NCI-H510A (cell line): ENCODE measurements at places on chromosomes 3 and 15.

- no peak for DNase-seq
These were observed 262.1 kb downstream of the NAALADL2 start for GRCh38 chr3:175121225-175121624.

DNA sequence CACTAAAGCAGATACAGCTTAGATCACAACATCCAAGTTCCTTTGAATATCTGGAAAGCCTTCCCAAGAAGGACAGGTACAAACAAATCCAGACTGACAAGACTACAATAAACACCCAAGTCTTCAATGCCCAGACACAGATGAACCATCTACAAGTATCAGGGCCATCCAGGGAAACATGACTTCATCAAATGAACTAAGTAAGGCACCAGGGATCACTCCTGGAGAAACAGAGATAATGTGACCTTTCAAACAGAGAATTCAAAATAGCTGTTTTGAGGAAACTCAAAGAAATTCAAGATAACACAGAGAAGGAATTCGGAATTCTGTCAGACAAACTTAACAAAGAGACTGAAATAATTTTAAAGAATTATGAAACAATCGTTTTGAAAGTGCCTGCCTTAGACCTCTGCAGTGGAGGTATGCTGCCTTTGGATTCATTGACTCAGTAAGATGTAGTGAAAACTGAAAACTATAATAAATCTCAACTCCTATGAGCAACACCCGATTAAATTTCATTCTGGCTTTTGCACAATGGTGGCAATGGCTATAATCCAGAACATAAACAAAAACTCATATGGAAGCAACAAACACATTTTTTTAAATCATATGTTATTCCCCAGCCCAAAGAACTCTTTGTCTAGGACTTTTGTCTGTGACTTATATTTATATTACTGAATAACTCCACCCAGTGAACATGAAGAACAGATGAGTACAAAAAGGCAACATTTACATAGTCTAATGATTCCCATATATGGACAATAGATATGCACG is 12.6 kb upstream of the COL8A1 start:
- DNase-seq, result no peak

DNA sequence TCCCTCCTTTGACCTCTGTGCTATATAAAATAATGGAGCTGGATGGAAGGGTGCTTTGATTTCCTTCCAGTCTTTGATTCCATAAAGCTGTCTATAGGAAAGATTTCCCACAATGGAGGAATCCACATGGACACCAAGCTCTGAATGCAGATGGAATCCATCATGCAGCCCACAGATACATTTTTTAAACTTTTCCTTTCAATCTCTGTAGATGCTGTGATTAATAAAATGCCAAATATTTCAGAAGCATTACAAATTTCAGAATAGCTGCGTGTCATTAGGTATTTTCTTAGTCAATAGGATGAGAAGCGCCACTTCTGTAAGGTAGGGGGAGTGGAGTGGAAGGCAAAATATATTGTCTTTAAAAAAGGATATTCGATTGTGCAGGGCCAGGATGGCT is 489.0 kb downstream of the NTRK3 start:
- DNase-seq, result no peak

DNA sequence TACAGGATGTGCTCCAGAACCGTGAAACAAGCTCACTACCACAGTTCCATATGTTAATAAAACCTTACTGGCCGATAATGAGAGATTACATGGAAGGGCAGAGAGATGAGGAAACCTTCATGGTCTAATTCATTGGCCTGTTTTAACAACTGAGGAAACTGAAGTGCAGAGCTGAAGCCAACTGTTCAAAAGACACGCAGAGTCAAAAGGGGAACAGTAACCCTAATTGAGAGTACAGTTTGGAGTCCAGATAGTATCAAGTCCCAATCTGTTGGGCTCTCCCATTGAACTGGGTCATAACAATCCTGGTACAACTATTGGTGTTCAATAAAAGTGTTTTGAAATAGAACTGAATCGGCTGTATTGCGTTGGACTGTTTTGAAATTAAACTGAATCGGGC is 69.6 kb downstream of the SLC12A8 start:
- no peak for DNase-seq

DNA sequence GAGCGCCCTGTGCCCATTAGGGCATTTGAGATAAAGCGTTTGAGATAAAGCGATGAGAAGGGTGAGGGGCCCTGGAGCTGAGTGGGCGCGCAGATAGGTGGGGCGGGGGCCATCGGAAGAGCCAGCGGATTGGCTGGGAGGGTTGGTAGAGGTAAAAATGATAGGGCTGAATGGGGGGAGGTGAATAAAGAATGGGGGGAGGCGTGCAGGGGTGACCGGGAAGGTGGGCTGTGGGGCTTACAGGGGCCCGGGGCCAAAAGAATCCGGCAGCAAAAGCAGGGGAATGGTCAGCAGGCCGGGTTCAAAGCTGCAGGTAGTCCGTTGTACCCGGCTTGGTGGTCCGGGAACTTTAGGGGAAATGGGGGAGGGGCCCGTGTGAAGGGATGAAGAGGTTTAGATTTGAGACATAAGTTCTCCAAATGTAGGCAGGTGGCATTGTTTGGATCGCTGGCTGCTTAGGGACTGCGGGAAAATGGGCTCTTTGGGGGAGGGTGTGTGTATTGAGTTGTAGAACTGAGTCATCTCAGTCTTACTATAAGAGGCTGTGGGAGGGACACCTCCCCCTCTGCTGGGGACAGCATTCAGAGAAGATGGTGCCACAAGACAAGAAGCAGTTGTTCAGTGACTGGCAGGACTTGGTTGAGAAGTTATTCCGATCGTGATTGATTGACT is 610 bp downstream of the ARID3B start:
- DNase-seq, result no peak

DNA sequence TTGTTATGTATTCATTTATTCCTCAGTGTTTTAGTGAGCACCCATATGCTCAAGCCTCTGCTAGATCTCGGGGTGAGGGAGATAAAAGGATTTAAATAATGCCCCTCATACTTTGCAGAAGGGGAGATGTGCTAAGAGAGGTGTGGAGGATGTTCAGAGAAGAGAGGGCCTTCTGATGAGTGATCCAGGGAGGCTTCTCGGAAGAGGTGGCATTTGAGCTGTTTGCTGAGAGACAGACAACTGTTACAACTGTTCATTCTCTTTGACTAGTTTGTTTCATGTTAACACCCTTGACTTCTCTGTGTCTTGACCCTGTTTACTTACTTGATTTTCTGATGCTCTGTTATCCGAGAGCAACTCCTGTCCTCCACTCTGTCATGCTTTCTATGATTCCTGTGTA is 34.5 kb downstream of the MFSD1 start:
- no peak for DNase-seq

DNA sequence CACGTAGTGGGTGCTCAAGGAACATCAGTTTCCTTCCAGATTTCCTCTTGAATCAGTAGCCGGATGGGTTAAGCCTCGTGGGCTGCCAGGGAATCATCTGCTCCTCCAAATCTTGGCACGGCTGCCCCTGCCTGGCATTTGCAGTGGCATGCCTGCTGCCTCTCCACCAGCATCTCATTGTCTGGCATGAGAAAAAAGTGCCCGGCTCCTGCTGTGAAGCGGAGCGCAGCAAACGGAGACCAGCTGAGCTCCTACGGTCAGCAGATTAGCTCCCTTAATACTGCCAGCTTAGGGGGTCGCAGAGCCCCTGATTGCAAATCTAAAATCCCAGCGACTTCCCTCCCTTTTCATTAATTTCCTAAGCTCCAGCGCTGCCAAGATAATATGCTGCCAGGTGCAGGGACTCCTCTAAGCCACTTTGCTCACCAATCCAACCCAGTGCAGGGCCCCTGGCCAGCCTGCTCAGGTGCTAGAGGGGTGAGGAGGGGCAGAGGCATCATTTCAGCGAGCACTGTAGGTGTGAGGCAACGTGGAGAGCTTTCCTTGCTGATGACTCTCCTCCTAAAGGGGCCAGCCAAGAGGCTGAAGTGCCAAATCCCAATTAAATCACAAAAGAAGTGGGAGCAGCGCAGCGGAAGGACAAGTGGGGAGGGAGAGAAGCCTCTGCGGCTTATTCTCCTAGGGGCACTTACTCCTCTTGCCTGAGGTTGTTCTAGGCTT is 49.6 kb upstream of the ST8SIA2 start:
- peak; percentile 9 for DNase-seq

GRCh38 chr15:80070840-80071239 is 11.4 kb downstream of the ZFAND6 start:
- no peak for DNase-seq

GRCh38 chr15:84894736-84895425 is 10.4 kb downstream of the SLC28A1 start:
- no peak for DNase-seq

DNA sequence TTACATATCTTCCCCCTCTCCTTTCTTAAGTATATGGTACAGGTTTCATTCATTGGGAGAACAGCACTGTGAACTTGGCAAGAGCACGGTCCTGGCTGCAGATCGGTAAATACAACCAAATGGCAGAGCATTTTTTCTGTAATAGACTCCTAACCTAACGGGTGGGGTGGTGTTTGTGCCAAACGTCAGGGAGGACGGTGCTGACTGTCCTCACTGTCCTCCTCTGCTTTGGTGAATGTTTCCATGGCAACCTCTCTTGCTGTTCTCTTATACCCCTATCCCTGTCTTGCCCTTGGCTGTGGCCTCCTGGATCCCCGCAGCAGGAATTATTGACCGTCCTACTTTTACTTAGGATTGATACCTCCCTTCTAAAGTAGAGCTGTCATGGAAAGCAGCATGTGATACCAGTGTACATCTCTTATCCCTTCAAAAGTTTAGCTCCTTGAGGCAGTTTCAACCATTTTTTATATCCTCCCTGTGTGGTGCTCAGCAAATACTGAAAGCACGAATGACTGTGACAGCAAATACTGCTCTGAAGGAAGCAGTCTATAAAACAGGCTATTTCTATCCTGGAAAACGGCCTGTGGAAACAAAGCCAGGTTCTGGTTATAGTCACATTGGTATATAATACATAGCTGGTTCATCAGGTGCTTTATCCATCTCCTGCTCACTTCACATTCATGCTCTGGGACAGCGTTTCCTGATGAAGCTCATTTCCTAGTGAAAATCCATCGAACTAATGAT is 275.4 kb upstream of the C2CD4B start:
- DNase-seq, result no peak

DNA sequence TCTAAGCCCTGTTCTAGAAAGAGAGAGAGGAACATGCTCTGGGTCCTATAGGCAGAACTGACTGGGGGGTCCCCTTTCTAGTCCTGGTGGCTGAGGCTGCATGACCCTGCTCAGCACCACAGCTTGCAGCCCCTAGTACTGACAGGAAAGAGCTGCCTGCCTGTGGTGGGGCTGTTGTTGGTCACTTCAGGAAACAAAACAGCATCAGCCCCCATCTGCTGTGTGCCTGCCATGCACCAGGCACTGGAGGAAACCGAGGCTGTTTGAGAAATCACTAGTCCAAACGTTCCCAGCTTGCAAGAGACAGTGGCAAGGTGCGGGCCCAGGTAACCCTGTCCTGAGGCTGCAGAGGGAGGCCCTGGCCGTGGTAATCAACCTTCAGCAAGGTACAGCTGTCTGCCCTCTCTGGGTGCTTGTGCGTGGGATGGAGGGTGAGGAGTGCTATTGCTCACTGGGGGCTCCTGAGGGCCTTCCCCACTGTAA is 90.6 kb downstream of the IQSEC1 start:
- no peak for DNase-seq

DNA sequence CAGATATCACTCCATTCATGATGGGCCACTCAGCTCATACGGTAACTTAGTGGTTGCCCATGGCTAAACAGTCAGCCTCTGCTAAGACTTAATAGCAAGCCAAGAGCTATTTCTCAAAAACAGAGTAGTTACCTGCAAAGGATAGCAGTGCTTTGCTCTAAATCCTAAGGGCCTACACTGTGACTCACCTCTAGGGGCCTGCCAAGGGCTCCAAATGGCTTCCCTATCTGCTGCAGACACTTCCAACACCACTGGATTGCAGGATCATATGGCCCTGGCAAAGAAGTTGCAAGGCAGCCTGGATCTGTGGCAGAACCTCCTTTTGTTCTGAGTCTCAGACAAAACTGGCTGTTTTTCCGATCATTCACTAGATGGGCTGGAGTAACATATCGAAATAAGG is 17.8 kb downstream of the CGGBP1 start:
- no peak for DNase-seq

GRCh38 chr15:67584157-67584556 is 41.7 kb downstream of the MAP2K5 start:
- no peak for DNase-seq

GRCh38 chr15:68819495-68820294 is 1.0 kb downstream of the ANP32A start:
- DNase-seq, result no peak

GRCh38 chr15:55799291-55800212 is 56.6 kb upstream of the PRTG start:
- DNase-seq, result no peak

GRCh38 chr3:52233968-52234367 is 5.0 kb downstream of the TWF2 start:
- no peak for DNase-seq

- DNase-seq, result no peak
These were observed 152.2 kb downstream of the ALCAM start for GRCh38 chr3:105518806-105519418.

DNA sequence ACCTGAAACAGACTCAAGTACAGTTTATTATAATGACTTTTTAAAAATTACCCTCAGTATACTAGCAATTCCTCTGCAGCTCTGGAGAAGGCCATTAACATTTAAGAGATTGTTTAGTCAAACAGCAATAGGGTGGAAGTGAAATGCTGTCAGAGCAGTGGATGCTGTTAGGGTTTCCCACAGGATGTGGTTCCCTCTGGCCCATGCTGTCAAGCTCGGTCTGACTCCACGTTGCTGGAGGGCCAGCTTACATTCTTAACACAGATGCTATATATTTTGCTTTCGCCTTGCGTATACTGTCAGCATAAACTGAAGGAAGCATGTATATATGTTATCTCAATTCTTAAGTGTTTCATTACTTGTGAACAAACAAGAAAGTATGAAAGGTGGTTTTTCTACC is 231.1 kb upstream of the COL8A1 start:
- DNase-seq, result no peak

- no peak for DNase-seq
These were observed 7.4 kb downstream of the EDEM1 start for GRCh38 chr3:5194801-5195509.

GRCh38 chr3:64900156-64900555 is 212.4 kb upstream of the ADAMTS9 start:
- no peak for DNase-seq

DNA sequence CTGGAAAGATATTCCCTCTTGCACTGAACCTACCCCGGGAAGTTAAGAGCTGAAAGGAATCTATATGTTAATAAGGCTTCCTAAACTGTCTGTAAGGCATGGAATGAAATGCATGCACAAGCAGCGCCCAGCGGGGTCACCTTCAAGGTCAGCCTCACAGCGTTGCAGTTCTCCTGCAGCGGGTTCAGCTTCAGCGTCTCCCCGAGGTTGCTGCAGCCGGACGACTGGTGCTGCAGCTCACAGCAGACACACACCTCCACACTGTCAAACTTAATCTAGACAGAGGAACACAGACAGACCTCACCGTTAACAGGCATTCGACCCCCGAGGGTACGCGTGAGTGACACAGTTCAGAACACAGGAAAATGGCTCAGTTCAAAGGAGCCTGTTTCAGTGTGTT is 73.3 kb downstream of the NSMCE3 start:
- DNase-seq, result no peak

GRCh38 chr3:38131621-38132369 is 5.1 kb downstream of the ACAA1 start:
- DNase-seq, result no peak
